ENCODE measurements at places on chromosomes 6 and 20.

DNA sequence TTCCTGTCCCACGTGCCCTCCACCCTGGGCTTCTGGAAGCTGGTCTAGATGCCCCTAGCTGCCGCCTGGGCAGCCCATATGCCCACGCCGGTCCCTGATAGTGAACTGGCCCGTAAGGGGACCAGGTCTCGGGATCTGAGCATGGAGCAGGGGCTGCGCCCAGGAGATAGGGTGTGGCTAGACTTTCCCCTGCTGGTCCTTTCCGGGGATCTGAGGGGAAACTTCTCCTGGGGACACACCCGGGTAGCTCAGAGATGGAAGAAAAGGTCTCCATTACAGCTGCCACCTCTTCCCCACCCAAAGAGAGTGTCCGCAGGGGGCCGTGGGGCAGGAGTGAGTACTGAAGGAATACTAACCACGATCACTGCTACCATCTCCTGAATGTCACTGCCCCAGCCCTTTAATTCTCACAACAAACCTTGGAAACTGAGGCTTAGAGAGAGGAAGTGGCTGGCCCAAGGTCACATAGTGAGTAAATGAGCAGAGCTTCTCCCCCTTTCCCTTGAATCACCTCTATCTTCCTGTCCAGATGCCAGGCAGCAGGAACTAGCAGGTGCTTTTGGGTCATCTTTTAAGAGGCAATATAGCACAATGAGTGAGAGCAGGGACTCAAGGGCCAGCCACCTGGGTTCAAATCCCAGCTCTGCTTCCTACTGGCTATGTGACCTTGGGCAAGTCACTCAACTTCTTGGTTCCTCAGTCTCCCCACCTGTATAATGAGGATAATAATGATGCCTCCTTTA, 11.8 kb upstream of the CCN5 start:
- DNase-seq, result no peak

DNA sequence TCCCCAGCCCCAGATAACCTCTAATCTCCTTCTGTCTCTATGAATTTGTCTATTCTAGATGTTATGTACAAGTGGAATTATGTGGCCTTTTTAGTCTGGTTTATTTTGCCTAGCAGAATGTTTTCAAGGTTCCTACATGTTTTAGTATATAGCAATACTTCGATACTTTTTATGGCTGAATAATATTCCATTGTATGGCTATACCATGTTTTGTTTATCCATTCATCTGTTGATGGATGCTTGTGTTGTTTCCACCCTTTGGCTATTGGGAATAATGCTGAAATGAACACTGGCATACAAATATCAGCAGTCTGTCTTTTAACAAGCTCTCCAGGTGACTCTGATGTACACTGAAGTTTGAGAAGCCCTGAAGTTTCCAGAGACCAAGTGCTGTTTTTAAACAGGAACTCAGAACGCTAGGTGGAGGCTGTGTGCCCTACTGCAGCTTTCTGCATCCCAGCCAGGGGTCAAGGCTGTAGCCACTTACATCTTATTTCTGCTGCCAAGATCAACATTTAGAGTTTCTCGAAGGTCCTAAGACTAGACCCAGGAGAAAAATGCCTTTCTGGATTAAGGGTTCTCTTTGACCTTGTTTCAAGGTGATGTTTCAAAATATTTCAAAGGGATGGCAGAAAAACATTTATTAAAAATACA, 123.0 kb downstream of the SOBP start:
- no peak for DNase-seq

DNA sequence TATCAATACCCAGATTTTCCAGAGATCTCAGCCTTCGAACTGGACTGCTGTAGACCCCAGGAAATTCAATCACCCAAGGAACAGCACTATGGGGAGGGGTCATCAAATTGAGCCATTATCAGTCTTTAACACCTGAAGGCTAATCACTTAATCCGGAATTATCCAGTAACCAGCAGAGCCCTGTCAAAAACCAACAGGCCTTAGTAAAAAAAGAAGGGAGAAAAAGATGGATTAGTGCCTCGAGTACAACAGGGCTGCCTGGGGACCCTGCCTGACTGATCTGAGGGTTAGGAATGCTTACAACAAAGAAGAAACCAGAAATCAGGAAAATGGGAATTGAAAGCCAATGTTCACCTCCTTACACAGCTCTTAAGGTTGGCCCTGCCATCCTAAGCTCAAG, 7.6 kb downstream of the RRAGD start:
- no peak for DNase-seq

DNA sequence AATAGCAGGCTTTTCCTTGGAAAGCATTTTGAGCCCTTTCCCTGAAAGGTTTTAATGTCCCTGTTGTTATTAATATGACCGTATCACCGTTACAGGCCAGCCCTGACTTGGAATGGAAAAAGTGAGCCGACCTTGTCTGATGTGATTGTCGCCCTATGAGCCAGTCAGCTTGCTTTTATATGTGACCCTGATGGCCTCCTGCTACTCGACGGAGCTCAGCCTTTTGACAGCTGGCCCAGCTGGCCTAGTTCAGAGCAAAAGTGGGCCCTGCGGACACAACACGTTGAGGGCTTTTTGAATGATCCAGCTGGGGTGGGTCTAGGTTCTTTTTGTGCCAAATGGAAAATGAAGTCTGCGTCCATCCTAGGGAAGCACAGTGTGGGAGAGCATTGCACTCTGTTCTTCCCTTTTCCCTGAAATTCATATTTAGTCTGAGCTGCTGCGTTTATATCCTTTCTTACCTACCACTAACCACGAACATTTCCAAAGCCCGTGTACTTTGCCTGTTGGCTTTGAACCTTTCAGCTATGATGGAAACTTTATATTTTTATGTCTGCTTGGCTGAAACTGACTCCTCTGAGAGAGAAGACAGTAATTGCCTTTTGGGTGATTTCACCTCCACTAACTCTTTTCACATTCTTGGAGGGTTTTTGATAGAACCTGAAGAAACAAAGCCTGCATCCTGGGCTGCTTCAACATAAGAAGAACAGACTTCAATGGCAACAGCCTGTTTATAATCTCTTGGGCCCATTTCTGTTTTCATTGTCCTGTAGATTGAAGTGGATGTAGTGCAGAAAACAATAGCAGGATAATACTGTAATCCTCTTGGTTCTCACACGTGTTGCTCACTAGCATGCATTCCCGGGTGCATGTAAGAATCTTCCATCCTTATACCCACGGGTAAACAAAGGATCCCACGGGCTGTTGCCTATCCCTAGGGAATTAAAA, 121.8 kb upstream of the HDGFL1 start:
- DNase-seq, result no peak

GRCh38 chr6:39419607-39420006, 97.1 kb upstream of the KCNK16 start:
- no peak for DNase-seq

DNA sequence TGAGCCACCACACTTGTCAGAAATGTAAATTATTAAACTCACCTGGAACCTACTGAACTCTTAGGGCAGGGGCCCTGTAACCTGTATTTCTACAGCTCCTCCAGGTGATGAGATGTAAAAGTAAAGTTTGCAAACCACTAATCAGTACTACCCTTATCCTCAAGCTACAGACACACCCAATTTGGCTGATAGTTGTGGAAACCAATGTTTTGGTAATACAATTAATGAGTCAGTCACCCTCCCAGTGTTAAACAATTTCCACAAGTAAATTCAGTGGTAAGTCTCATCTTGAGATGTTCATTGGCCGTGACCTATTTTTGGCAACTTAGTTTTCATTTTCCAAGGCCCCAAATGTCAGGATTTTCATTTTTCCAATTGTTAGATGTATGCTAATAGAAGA, 29.6 kb downstream of the GCNT2 start:
- no peak for DNase-seq

DNA sequence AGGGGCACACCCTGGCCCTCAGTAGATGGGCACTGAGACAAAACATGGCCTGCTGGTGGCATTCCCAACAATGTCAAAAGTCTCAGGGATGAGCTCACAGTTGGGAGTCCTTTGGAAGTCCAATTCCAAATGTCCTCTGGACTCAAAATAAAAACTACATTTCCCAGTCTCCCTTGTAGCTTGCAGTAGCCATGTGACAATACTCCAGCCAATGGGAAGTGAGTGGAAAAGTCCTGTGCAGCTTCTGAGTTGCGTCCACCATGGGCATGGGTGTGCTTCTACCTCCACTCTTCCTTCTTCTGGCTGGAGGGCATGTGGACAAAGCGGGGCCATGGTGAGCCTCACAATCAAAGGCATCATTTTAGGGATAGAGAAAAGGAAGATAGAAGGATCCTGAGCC, 5.8 kb upstream of the ADAM33 start:
- DNase-seq, result peak; percentile 59

DNA sequence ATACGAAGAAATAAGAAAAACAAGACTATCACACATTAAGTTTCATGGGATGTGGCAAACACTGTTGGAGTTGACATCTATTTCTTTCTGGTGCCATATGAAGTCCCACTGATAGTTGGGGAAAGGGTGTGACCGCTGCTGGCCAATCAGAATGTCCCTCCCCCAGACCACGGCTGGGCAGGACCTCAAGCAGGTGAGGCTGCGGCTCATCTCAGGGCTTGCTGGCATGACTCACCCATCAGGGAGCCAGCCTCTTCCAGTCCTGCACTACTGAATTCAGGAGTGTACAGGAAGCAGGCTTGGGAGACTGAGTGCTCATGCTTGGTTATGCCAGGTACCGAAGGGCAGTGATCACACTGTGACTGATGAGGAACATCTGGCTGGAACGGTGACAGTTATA, 18.9 kb downstream of the PREP start:
- no peak for DNase-seq

- DNase-seq, result peak; percentile 27
Measured at GRCh38 chr20:11112832-11113231, 439.0 kb upstream of the JAG1 start.

DNA sequence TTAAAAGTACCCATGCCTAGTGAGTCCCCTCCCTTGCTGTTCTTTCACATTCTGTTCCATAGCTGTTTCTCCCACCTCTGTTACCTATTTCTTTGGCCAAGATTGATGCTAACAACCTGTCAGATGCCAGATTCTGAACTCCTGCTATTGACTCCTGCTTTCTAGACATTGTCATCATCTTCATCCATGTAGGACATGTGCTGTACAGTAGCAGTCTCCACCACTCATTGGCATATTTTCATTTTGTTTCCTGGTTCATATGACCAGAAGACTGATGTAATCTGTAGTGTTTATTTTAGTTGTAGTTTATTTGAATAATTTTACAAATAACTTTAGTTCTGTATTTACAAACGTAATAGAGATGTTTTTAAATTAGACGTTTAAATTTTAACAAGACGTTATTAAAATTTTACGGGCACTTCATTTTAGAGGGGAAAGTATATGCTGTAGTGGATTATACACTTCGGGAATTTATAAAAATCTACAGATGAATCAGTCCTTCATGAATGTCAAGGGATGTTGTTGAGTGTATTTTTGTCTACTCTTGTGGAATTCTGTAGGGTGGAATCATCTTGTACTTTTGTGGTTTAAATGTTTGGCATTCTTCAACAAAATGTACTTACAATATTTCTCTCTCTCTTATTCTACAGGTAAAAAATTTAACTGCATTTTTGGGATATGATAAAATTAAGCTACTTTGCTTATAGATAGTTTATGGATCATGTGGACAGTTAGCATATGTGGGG, 34.1 kb downstream of the TRMT11 start:
- DNase-seq, result peak; percentile 32

- DNase-seq, result peak; percentile 85
Measured at GRCh38 chr6:149077208-149077607, 240.3 kb upstream of the TAB2 start.

DNA sequence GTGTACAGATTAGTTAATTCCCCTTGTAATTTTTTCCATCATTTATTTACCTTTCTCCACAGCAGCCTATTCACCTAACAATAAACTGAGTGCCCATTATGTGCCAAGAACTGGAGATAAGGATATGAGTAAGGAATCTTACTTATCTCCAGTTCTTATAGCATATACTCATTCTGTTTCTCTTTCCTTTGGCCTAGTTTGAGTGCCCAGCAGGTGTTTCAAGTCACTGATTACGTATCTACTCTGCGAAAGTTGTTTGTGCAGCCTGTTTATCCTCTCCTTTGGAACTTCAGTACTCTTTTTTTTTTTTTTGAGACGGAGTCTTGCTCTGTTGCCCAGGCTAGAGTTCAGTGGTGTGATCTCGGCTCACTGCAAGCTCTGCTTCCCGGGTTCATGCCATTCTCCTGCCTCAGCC, 17.3 kb upstream of the POU5F1 start:
- no peak for DNase-seq

DNA sequence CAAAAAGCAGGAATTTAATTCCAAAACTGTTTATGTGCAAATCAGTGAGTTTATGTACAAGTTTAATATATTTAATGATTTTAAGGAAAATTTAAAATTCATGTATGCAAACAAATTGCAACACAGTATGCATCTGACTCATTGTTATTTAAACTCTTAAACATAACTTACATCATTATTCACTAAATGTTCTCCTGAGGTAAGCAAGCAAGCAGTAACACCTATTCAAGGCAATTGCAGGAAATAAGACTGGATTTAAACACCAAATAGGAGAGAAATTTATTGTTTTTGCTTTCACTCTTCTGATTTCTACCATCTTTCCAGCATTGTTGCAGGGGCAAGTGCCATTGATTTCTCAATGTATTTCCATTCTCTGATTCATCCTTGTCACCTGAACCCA, 239.5 kb downstream of the TFAP2A start:
- DNase-seq, result no peak

GRCh38 chr20:59299945-59300332, 472 bp upstream of the EDN3 start:
- DNase-seq, result no peak

GRCh38 chr20:5402903-5403531, 86.3 kb upstream of the PROKR2 start:
- no peak for DNase-seq

GRCh38 chr6:6722195-6722594, 133.7 kb downstream of the LY86 start:
- DNase-seq, result no peak

- no peak for DNase-seq
Measured at GRCh38 chr6:134437376-134437775, 119.5 kb upstream of the SGK1 start.

DNA sequence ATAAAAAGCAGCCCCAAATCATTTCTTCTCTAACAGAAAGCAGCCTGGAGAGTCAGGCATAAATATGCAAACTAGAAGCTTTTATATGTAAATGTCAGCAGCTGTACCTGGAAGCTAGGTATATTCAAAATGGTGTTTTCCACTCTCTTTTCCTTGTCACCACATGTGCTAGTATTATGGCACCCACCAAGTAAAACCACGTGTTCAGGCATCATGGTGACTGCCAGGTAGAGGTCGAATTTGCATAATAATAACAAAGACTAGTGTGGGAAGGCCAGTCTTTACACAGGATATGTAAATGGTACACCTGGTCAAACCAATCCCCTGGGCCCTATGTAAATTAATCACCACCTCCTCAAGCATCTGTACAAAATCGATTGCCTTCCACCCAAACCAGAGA, 124.0 kb downstream of the MMUT start:
- DNase-seq, result no peak

GRCh38 chr20:36541768-36542488, 609 bp downstream of the MYL9 start:
- DNase-seq, result peak; percentile 54

GRCh38 chr6:130991422-130992137, 71.5 kb downstream of the EPB41L2 start:
- DNase-seq, result no peak

- DNase-seq, result no peak
Measured at GRCh38 chr20:44627364-44628010, 24.0 kb downstream of the ADA start.

GRCh38 chr20:8447262-8448120, 315.4 kb downstream of the PLCB1 start:
- DNase-seq, result no peak

Data from fibroblast of skin of right quadriceps (primary cell).